Left kidney (tissue), 8 donors: ENCODE measurements at places on chromosomes 11 and 22.

DNA sequence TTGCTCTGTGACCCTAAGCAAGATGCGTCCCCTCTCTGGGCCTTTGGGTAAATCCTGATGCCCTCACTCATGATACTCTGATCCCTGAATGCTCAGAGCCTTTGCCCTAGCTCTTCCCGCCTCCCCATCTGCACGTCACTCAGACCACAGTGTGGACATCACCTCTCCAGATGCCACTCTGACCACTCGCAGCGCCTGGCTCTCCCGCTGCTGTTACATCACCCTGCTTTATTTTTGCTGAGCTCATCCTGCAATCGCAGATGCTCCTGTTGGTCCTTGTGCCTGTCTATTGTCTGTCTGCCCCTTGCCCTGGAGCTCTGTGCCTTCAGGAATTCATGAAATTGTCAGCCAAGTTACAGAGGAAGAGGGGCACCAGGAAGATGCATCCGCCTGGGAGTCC lies 5.5 kb downstream of the OSM start:
- DNase-seq: no peak

DNA sequence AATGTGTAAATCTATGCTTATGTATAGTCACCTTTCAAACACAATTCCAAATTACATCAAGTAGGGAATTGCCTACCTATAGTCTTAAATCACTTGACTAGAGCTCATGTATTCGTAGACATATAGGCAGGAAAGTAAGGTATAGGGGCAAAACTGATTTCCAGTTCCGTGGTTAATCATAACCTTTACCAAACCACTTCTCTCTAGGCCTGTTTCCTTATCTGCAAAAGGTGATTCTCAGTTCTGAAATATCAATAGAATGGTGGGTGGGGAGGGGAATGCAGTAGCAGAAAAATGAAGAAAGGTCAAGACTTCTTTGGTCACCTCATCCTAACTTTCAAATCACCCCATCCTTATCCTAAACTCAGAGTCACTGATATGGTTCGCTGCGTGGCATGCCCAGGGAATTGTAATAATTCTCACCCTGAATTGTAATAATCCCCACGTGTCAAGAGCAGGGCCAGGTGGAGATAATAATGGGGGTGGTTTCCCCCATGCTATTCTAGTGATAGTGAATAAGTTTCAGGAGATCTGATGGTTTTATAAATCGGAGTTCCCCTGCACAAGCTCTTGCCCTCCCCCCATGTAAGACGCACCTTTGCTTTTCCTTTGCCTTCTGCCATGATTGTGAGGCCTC lies 1.9 kb upstream of the ANO5 start:
- no peak for DNase-seq

DNA sequence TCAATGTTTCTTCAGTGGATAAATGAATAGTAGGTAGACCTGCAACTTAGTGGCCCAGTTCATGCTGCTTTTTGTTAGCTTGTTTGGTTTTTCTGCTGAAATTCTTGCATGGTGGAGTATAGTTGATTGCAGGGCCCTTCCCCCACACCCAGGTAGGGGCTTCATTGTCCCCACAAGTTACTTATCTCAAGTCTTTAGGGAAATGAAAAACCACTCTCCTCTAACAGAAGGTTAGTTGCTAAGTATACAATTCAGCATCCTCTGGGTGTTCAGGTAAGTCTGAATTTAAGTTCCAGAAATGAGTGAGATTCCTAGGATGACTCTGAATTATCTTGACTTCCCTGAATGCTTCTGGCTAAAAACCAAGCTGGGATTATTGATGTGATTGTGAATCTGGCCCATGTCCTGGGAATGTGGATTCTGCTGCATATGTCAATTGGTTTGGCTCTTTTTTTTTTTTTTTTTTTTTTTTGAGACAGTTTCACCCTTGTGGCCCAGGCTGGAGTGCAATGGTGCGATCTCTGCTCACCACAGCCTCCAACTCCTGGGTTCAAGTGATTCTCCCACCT lies 40.3 kb downstream of the BCL2L13 start:
- no peak for DNase-seq

- no peak for DNase-seq
Observed at GRCh38 chr11:6855971-6856541, 6.8 kb upstream of the OR10A2 start.

GRCh38 chr11:30735946-30736345 lies 149.8 kb upstream of the MPPED2 start:
- DNase-seq: no peak

GRCh38 chr11:2725368-2726300 lies 25.8 kb upstream of the KCNQ1OT1 start:
- peak; percentile 70 for DNase-seq

- DNase-seq: no peak
Observed at GRCh38 chr11:131658414-131658813, 288.0 kb downstream of the NTM start.

- peak; percentile 55 for DNase-seq
Observed at GRCh38 chr22:38243007-38243765, 29.6 kb downstream of the TMEM184B start.

- no peak for DNase-seq
Observed at GRCh38 chr11:67366546-67366945, 6.9 kb downstream of the CLCF1 start.

DNA sequence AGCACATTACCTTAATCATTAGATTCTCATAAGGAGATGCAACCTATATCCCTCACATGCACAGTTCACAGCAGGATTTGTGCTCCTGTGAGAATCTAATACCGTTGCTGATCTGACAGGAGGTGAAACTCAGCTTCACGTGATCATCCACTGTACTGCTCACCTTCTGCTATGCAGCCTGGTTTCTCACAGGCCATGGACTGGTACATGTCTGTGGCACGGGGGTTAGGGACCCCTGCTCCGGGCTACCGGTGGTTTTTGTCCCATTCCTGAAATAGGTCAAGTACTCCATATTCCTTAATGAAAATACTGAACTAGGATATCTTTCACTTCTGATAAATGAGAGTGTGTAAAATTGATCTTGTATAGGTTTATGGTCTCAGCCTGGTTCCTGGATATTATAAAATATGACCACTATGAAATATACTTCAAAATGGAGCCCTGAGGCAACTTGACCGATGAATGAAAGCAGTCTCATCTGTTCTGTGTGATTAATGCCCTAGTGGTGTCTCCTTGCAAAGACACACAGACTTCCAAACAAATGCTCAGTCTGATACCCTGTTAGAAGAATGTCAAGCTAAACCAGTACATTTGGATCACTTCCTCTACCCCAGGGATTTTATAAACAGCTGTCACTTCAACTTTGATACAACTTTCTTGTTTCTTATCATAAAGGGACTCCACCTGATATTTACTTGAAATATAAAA lies 492.9 kb upstream of the ANO3 start:
- no peak for DNase-seq

- no peak for DNase-seq
Observed at GRCh38 chr11:20134991-20135736, 25.1 kb downstream of the DBX1 start.

GRCh38 chr11:373716-374551 lies 4.6 kb downstream of the B4GALNT4 start:
- no peak for DNase-seq

GRCh38 chr11:15118431-15118830 lies 3.7 kb downstream of the INSC start:
- DNase-seq: no peak

DNA sequence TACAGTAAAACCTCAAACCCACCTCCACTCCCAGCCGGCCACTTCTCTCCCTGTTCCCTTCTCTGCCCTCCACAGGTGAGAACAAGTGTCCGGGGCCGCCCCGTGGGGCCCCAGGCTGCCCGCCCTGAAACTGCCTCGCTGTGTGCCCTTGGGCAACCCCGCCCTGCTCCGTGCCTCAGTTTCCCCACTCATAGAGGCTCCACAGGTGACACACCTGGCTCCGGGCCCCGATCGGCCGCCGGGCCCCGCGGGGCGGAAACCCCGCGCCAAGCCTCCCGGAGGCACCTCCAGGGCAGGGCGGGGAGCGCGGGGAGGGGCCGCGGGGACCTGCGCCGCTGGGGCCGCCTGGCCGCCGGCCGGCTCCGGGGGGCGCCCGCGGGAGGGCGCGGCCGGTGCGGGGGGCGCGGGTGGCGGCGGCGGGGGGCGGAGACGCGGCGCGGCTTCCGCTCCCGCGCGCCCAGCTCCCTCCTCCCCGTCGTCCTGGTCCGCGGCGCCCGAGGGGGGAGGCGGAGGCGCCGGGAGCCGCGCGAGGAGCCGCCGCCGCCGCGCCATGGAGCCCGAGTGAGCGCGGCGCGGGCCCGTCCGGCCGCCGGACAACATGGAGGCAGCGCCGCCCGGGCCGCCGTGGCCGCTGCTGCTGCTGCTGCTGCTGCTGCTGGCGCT lies at the start of gene LRP5:
TSS of gene LRP5 (plus strand) at position 475 of the 663 bp plus-strand sequence. CDS start at position 599, 124 bp downstream.
- DNase-seq: no peak

- DNase-seq: no peak
Observed at GRCh38 chr22:36822581-36822980, 5.7 kb upstream of the PVALB start.

GRCh38 chr11:124618863-124619262 lies 3.8 kb upstream of the TBRG1 start:
- DNase-seq: no peak

- no peak for DNase-seq
Observed at GRCh38 chr22:37162221-37163095, 12.7 kb upstream of the IL2RB start.

DNA sequence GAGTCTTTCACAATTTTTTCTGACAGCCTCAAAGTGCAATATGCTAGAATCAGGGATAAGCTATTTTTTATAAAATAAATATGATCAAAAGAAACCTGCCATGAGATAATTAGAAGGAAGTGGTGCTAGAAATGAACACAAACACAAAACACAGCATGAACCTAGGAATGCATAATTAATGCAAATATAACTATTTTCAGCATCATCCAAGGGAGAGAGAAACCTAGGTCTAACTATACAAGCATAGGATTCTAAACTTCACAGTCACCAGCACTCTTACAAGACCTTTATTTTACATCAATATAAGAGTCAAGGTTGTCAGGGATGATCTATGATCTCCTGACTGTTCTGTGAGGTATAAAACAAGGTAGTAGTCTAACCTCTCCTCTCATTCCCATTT lies 29.2 kb downstream of the TTC28 start:
- no peak for DNase-seq

GRCh38 chr11:128522055-128522942 lies 65.1 kb downstream of the ETS1 start:
- peak; percentile 92 for DNase-seq

GRCh38 chr11:12629601-12630313 lies 44.5 kb upstream of the TEAD1 start:
- no peak for DNase-seq

DNA sequence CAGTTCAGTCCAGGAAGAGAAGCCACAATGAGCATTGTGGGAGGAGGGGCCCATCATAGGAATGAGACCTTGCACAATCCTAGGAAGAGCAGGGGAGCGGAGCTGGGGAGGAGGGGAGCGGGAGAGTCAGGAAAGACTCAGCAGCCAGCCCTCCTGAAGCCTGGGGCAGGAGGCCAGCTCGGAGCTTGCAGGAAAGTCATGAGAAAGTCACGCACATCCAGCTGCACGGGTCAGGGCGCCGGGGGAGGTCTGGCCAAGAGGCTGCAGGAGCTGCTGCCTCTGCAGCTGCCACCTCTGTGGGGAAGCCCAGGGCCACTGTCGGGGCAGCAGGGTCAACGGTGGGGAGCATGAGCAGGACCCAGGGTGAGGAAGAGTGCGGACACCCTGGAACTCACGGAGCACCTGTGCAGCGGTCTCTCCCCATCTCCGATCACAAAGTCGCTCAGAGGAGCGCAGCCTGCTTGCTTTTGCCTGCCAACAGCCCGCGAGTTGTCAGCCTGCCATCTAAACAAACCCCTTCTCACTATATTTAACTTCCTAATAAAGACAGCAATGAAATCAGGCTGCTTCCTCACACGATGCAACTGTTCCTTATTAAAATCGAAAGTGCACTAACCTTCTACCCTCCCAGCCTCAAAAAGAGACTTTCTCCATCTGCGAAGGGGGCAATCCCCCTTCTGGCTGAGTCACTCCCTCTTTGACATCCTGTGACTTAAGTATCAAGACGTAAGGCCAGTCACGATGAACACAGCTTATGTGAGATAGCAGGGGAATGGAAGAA lies 52.9 kb upstream of the RTL6 start:
- no peak for DNase-seq

DNA sequence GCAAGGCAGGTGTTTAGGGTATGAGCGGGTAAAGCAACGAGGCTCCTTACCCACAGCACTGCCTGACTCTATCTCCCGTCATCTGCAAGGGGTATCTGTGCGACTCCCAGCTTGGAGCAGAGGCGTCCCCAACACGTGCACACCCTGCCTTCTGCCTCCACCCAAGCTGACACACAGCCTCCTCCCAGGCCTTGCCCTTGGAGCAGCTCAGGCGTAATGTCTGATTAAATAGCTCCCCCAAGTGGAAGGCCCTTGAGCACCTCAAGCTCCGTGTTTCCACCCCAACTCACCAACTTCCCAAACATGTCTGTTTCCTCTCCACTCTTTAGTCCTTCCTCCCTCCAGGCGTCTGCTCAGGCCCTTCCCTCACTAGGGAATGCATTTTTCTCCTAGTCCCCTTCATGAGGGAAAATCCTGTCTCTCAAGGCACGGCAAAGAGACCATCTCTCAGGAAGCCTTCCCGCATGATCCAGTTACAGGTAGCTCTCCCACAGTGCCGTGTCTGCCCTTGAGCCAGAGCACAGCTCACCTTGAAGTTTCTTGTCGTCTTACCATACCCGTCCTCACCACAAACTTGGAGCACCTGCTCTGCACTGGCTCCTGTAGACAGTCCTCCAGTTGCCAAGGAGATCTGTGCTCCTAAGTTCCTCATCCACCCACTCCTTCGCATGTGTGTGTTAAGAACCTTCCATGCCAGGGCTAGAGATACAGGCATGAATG lies 15.8 kb downstream of the CYB5R2 start:
- DNase-seq: peak; percentile 73

- no peak for DNase-seq
Observed at GRCh38 chr11:38345286-38345685, 1747.2 kb upstream of the RAG2 start.

- DNase-seq: no peak
Observed at GRCh38 chr11:44602891-44603310, 37.4 kb downstream of the CD82 start.

DNA sequence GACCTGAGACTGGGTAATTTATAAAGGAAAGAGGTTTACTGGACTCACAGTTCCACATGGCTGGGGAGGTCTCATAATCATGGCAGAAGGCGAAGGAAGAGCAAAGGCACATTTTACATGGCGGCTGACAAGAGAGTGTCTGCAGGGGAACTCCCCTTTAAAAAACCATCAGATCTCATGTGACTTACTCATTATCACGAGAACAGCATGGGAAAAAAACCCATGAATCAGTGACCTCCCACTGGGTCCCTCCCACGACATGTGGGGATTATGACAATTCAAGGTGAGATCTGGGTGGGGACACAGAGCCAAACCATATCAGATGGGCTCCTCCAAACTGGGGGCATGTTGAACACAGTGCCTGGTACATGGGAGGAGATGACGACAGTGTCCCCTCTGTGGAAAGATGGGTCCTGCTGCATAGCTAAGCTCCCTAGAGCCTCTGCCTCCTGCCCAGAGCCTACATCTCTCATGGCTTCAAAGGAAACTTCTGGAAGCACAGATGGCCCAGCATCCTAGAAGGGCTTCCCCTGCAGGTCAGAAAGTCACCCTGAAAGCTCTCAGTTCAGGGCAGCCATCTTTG lies 46.1 kb downstream of the MYEOV start:
- DNase-seq: no peak
